ENCODE measurements at places on chromosomes 1 and 21.

- no peak for DNase-seq
Measured at GRCh38 chr1:24191860-24192259, 4.8 kb upstream of the IFNLR1 start.

- no peak for DNase-seq
Measured at GRCh38 chr1:167650269-167651160, 20.5 kb downstream of the RCSD1 start.

- DNase-seq: no peak
Measured at GRCh38 chr1:8113262-8114220, 87.4 kb upstream of the ERRFI1 start.

DNA sequence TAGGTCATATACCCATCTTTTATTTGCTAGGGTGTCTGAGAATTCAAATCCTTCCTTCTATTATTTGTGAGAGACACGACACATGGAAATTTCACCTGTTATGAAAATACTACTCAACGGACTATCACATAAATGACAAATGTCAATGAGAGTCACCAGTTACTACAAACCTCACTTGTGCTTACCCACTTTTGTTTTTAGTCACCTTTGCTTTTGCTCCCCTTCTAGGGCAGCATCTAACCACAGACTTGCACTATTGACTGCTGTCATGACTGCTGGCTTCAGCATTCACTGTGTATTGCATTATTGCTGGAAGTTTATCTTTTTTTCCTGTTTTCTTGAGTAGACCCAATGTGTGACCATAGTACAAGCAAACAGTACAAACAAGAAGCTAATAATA, 1048.0 kb downstream of the PLA2G4A start:
- DNase-seq: no peak

DNA sequence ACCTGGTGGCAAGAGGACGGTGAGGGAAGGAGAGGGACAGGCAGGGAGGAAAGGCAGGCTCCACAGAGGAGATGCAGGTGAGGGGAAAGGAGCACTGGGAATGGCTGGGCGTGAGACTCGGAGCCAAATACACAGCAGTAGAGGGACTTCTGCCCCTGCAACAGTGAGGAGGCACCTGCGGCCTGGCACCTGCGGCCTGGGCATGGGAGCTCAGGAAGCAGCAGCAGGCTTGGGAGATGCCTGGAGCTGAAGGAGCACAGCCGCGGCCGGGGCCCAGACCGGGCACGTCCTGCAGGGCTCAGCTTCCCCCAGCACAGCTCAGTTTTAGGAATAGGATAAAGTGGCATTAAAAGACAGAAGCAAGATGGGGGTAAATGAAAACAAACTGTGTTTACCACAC, 20.9 kb upstream of the TSPEAR start:
- DNase-seq: no peak

- no peak for DNase-seq
Measured at GRCh38 chr1:228311091-228311490, 95.5 kb downstream of the TRIM11 start.

DNA sequence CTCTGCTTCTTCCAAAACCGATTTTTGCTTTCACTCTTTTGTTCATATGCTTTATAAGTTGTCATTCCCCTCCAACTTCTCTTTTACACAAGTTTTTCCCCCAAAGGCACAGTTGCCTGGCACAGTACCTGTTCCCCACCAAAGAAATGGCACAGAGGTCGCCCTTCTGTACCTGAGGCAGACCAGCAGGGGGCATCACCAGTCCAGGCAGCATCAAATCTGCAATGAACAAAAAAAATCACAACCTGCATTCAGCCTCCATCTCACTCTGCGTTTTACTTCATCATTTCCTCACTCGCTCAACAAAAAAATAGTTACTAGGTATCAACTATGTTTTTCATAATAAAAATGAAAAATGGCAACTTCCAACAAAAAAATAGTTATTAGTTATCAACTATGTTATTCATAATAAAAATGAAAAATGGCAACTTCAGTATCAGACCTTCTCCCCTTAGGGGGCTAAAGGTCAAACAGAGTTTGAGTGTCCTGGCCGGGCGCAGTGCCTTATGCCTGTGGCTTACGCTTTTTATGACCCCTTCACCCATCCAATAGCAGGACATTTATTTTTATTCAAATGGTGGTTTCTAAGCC, 4.1 kb downstream of the EIF2D start:
- peak; percentile 45 for DNase-seq

DNA sequence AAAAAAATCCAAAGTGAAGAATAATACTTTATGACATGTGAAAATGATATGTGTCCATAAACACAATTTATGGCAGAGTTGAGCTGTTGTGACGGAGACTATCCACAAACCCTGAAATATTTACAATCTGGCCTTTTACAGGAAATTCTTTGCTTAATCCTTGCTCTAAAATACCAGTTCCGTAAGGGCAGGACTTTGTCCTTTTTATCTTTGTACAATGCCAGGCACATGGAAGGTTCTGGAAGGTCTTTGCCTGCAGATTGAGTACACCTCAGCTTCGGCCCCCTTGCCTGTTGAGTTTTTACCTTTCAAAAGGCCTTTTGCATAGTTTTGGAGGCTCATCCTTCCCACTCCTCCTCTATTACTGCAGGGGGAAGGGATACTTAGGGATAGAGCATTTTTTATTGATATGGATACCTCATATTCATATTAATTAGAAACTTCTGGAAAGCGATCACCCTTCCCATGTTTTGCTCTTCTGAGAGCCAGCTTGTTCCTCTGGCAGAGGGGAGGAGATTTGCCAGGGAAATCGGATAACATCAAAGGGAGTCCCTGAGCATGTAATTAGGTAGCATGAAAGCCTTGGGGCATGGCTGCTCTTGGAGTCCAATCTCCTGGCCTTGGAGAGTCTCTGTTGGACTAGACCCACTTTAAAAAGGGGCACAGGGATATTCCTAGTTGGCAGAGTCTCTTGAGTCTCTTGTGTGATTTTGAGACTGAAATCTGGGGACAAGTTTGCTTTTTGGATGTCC, 217.1 kb downstream of the KCNJ6 start:
- no peak for DNase-seq

DNA sequence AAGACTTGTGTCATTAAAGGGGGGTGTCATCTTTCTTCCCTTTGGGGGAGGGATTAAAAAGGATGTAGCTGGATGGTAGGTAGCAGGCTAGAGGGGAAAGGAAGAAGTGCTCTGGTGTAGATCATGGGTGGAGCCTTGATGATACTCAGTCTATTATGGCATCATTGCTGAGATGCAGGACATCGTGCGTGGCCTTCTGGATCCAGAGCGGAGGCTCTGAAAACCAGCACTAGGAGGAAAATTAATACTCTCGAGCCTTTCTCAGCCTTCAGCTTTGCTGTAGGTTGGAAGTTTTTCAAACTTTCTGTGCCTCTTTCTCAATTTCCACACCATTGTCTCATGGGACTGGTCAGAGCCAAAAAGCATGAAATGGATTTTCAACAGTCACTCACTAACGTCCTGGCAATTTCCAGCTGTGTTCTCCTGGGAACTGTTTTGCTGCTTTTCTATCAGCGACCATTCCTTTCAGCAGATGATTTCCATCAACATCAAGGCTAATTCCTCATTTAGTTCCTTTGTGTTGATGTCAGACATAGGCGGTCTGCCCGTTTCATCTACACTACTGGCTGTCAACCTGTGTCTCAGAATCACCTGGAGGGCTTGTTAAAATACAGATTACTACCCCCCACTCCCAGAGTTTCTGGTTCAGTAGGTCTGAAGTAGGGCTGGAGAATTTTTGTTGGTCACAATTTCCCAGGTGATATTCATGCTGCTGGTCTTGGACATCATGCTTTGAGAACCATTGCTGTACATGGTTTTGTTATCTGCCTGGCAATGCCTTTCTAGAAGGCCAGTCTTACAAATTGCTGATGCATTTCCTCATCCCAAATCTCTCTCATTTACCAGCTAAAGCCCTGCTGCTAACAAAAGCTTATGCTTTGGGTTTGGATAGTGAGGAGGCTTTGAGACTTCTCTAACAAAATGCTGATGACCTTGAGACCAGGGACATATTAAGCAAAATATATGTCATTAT, 7.7 kb downstream of the CACNA1E start:
- DNase-seq: no peak

DNA sequence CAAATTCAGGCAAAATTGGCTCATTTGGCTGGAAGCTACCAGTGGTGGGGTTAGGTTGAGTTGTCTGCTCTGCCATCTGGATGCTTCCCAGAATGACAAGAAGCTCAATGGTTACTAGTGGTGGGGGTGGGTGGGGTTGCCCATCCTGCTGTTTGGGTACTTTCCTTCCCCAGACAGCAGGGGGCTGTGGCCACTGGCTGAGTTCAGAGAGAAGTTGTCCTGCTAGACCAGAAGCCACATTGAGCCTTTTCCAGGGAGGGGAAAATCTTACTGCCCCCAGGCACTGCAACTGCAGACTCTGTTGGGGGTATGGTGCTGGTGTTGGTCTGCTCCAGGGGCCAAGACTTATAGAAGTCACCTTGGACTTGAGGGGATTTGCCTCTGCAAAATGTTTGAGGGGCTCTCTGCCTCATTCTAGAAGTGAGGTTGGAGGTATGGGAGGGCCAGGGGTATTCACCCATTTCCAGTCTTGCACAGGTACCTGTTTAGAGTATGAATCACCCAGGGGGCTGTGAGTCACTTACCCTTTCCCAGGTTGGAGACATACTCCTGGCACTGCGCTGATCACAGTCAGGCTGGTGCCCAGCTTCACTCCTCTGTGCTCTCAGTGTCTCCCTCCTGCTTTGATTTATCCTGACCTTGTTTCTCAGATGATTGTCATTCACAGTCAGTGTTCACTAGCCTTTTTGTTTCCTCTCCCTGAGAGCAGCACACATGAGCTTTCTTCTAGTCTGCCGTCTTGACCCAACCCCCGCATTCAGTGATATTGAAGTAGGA, 89.1 kb upstream of the NEGR1 start:
- no peak for DNase-seq

GRCh38 chr1:58340185-58340584, 206.3 kb downstream of the OMA1 start:
- no peak for DNase-seq

DNA sequence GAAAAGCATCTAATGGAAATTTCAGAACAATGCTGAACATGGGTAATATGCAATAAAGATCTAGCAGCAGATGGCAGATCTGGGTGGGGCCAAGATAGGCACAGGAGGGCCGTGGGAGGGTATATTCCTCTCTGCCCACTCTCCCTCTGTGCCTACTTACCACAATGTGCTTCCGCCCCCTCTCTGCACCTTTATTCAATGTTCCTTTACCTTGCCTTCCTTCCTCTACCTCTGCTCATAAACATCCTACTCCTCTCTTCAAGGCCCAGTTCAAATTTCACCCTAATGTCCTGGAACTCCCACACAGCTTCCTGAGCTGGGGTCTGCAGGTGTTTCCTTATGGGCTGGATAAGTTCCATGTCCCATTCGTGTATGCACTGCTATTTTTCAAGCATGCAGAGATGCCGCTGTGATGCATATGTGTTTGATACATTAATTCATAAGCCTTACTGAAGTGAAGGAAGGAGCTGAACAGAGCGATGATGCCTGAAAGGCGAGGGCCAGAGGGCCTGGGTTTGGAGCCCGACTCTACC, 65.6 kb upstream of the EDEM3 start:
- DNase-seq: no peak

DNA sequence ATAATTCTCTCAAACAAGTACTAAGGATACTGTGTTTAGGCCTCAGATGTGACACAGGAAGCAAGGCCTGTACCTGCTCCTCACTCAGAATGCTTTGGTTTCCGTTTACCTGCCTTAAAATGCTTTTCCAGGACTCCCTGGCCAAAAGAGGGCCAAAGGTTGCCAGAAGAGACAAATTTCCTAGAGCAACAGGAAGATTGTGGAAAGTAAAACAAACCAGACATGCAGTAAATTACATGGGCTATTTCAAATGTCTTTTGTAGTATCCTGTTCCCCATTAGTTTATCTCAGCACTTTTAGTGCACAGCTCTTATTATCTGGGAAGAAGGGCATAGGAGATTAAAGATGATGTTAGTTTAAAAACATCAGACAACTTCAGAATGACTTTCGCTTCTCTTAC, 280.0 kb downstream of the NFIA start:
- DNase-seq: no peak

DNA sequence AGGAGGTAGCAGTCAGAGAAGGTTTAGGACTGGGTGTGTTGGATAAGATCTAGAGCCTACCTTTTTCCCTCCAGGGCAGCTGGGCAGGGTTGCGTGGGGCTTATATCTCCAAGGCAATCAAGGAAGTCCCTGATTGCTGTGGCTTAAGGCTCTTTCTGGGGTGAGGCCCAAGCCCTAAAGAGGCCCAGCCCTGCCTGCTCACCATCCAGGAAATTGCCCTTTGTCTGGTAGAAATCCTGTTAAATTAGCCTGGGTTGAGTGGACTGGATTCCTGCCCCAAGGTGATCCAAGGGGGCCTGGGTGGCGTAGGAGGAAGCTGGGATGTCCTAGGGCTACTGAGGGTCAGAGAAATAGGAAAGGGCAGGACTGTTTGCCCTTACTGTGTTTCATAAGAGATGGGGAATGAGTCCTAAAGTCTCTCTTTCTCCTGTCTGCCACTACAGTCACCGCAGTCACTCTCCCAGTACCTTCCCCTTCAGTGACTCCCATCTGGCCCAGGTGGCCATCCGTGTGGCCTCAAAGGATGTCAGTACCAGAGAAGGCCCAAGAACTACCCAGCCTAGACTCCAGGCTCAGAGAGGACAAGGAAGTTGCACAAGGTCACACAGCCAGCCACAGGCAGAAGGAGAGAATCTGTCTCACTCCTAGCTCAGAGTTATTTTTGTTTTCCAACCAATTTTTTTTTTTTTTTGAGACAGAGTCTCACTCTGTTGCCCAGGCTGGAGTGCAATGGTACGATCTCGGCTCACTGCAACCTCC, 25.8 kb downstream of the MFSD2A start:
- DNase-seq: no peak

DNA sequence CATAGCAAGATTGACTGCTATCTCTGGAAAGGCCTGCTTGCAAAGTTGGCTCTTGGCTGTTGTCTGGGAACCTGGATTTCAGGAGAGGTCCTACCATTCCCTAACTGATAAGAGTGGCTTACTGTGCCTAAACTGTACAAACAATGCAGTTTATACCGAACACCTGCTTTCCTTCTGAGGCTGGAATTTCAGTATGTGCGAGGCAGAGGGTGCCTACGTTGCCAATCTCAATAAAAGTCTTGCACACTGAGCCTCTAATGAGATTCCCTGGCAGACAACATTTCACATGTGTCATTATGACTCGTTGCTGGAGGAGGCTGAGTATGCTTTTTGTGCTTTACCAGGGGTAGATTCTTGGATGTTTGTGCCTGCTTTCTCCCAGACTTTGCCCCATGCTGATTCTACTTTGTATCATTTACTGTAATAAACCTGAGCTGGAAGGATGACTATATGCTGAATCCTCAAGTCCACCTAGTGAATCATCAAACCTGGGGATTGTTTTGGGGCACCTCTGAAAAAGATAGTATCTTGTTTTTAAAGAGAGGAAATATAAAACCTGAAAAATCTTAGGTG, 58.9 kb upstream of the GNG4 start:
- DNase-seq: no peak

GRCh38 chr1:101854271-101854670, 142.5 kb downstream of the OLFM3 start:
- no peak for DNase-seq
